ENCODE measurements at places on chromosomes 2 and 18.

- DNase-seq: no peak
These were observed 87.9 kb upstream of the ITGA6 start for GRCh38 chr2:172339371-172340010.

- DNase-seq: no peak
These were observed 202.6 kb upstream of the ID2 start for GRCh38 chr2:8479298-8479697.

DNA sequence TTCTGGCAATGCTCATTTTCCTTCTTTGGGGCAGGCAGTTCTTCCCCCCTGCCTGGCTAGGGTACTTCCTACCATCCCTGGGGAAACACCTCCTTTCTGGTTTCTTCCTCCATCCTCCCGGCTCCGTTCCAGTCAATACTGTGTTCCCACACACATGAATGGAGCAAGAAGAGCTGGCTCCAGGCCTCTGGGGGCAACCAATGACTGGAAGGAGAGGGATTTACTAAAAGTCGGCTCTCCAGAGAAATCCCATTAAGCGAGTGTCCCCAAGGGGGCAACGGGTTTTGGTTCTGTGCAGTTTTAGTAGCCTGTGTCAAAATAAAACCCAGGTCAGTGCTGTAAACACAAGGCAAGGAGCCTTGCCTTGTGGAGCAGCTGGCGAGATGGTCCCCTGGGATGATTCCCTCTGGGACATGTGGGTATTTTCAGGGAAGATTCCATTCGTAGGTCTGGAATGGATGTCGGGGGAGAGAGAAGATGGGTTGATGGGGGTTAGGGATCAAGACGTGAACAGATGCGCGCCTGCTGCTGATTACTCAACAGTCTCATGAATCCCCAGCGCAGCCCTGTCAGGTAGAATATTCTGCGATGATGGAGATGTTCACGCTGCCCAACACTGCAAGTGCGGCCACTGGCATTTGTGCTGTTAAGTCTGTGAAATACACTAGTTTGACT is 32.0 kb downstream of the EMILIN2 start:
- no peak for DNase-seq

- DNase-seq: no peak
These were observed 2.7 kb downstream of the ST8SIA5 start for GRCh38 chr18:46754188-46754587.

DNA sequence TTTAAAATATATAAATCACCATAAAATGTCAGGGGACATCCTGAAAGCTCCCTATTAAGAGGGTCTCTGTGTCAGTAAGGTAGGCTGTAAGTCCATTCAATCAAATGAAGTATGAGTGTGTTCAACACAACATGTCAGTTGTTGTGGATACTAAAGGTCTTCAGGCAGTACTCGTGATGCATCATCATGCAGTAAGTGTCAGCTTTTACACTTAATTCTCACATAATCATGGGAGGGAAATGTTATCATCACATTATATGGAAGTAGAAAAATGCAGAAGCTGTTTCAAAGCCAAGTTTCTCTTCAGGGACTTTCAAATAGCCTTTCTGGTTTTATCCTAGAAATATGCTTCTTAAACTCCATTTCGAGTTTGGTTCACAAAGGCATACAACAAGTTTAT is 477.1 kb upstream of the ID2 start:
- no peak for DNase-seq

DNA sequence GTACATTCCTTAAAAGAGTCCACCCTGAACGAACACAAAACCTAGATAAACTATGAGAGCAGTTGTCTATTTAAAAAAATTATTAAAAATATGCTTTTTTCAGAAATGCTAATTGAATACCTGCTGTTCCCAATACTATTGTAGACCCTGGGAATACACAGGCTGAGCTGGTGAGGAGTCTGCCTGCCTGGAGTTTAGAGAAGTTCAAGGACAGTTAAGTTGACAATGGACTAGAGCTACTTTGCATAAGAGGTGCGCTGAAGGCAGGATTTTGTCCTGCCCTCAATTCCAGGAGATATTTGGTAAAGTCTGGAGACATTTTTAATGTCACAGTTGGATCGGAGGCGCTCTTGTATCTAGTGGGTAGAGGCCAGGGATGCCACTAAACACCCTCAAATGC is 110.2 kb downstream of the SETBP1 start:
- no peak for DNase-seq

GRCh38 chr2:76975752-76976151 is 546.4 kb downstream of the LRRTM4 start:
- no peak for DNase-seq

DNA sequence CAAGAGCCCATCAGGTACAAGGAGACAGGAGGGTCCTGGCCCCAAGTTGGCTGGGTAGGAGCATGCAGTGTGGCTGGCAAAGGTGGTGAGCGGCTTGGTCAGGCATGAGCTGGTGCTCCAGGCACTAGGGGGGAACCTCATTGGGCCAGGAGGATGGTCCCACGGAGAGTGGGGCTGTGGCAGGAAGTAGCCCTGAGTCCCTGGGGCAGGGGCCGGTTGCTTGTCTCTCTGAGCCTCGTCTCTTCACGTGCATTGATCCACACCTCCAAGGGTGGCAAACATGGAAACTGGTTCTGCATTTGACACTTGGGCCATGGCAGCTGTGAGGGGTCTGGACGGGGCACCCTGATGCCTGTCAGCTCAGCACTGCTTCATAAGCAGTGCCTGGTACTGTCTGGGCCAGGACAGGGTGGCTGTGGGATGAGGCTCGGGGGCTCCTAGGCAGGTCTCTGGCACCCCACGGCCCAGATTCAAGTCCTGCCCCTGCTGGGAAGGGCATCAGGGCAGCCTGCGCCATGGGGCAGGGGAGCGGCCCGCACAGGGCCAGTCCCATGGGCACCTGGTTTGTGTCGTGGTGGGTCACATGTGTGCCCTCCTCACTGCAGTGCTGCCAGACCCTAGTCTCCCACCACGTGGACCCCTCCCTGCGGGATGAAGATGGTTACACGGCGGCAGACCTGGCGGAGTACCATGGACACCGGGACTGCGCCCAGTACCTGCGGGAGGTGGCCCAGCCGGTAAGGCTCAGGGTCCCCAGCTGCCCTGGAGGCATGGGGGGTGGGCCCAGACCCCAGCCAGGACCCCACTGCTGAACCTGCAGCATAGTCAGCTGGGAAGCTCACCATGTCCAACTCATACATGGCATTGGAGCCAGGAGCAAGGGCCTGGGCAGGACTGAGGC is 16.4 kb downstream of the ESPNL start:
- no peak for DNase-seq

- peak; percentile 26 for DNase-seq
These were observed 602.2 kb downstream of the GALR1 start for GRCh38 chr18:77851802-77852201.

GRCh38 chr2:171174075-171174474 is 13.4 kb upstream of the TLK1 start:
- no peak for DNase-seq

DNA sequence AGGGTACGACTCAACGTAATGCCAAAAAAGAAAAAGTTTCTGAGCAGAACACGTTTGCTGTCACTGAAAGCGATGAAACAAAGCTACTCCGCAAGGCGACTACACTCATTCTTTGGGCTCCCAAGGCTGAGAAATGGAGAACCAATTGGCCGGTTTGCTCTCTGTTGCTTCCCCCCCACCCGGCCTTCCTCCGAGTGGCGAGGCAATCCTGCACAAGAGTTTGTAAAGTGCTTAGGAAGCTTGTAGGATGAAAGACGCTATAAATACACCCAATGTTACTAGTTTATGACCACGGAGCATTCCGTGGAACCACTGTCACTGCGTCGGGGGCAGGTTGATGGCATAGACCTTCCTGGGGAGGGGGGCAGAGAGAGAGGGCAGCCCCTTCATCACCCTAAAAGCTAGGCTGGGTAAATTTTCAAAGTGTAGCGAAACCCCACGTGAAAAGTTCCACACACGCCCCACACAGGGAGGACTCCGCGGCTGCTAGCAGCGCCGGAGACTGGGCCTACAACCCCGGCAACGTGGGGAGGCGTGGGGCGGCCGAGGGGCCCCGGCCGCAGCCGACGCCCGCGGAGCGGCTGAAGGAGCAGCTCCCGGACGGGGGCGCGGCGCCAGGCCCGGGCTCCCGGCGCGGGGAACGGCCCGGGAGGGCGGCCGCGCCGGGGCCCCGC is 915 bp downstream of the CUL3 start:
- no peak for DNase-seq

DNA sequence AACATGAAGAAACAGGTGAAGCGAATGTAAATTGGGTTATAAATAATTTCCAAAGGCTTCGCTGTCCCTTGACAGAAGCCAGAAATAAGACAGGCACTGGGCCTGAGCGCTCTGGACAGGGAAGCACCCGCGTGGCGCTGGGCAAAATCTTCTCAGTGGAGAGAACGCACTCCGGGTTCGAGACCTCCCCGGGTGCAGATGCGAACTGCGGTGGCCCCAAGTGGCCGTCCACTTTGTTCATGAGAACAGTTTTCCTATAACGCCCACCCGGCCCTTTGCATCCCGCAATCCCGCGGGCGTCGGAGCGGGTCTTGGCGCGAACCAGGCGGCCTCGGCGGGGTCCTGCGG is 651 bp upstream of the DPYSL5 start:
- peak; percentile 36 for DNase-seq

- no peak for DNase-seq
These were observed 16.0 kb downstream of the SLC66A2 start for GRCh38 chr18:79935499-79935898.

DNA sequence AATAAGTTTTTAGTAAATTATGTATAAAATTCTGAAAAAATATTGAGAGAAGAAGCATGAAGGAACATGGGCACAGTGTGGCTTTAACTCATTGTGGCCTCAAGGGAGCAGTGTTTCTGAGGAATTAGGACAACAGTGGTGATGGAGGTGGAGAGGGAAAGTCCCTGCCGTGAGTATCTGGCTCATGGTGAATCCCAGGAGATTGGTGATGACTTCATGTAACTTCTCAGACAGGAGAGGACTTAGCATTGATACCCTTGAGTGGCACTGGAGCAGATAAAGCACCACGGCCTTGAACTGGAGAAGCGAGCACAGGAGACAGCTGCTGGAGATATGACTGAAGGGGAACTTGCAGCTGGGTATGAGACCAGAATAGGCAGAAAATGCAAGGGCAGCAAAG is 35.0 kb upstream of the LRP1B start:
- DNase-seq: peak; percentile 25

- DNase-seq: no peak
These were observed 646.3 kb upstream of the LRATD1 start for GRCh38 chr2:13986119-13986720.

DNA sequence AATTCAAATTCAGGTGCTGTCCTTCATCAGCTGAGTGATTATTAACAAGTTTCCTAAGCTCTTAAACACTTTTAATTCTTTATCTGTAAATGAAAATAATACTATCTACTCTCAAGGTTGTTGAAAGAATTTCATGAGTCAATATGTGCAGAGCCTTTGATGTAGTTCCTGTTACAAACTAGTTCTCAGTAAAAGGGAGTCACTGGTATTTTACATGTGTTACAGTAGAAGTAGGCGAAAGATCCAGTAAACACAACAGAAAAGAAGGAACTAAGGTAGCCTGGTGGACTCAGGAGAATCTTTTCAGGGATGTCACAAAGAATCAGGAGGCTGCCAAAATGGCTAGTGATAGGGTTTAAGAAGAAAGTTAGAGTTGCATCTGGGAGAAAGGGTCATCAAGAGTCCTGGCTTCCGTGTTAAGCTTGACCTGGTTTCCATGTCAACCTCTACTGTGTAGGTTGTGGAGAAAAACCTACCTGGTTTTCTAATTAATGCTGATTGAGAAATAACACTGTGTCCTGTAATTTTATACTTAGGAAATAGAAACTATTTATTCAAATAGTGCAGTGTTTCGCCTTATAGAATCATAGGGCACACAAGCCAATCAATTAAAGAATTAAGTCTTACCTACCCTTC is 58.3 kb upstream of the TRIB2 start:
- DNase-seq: no peak

- DNase-seq: no peak
These were observed 105.9 kb upstream of the HS6ST1 start for GRCh38 chr2:128424406-128425171.

- DNase-seq: no peak
These were observed 657.7 kb downstream of the TMEM182 start for GRCh38 chr2:103419506-103419905.

GRCh38 chr2:66433945-66434678 is 813 bp upstream of the MEIS1 start:
- DNase-seq: peak; percentile 50

GRCh38 chr2:225725726-225726125 is 326.2 kb downstream of the NYAP2 start:
- no peak for DNase-seq

DNA sequence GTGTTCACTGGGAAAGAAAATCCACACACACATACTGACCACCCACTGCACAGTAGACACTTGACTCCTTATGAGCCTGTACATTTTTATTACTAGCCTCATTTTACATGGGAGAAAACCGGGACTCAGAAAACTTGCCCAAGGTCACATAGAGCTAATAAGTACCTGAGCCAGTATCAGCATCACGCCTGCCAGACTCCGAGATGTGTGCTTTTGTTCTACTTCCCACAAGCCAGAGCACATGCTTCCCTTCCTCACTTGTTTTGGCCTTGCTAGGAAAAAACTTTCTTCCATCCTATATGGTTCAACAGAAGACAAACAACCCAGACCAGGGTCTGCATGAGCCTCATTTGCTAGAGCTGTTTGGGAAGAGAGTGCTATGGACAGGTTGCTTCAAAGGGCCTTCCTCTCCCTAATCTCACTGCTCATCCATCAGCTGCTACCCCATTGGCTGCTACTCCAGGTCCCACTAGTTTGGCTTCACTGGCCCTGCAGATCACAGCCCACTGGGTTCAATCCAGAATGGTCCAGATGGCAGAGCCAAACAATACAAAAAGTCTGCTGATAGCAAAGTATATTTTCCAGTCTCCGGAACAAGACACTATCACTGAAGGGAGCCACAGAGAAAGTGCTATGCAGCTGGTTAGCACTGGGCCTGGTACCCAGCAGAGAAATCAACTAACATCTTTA is 63.9 kb downstream of the STK39 start:
- DNase-seq: no peak

DNA sequence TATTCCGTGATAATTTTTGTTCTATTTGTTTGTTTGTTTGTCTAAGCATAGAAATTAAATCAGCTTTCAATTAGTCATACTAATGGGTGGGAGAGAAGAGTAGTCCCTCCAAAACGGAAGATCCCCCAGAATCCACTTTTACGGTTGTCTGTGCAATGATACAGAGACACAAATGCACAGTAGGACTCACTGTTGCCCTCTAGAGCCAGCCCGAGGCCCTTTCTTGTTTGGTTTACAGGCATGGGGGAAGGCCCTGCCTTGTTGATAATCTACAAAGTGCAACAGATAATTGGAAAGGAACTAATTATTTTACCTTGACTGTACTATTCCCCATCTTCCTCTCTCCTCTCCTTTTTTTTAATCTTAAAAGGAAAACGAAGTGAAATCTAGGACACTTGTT is 121.1 kb downstream of the ACOXL start:
- DNase-seq: peak; percentile 12

DNA sequence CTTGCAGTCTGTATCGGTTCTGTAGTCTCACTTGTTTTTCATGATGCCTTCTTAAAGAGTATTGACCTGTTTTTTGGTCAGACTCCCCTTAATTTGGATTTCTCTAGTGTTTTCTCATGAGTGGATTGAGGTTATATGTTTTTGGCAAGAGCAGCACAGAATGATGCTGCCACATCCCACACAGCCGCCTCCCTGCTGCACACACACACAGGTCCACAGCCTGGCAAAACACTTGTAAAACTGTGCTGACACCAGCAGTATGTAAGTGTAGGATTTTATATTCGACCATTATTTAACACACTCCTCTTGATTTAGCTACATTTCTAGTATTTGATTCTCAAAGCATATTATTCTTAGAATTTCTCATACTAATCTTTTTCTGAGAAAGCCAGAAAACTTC is 68.1 kb downstream of the ITGB1BP1 start:
- DNase-seq: no peak

Data from NCI-H1694 (cell line).